Fibroblast of lung (primary cell): ENCODE measurements at places on chromosomes 11 and 22.
A peak's percentile ranks its signal among the peaks of the same experiment; 100 is the strongest.

DNA sequence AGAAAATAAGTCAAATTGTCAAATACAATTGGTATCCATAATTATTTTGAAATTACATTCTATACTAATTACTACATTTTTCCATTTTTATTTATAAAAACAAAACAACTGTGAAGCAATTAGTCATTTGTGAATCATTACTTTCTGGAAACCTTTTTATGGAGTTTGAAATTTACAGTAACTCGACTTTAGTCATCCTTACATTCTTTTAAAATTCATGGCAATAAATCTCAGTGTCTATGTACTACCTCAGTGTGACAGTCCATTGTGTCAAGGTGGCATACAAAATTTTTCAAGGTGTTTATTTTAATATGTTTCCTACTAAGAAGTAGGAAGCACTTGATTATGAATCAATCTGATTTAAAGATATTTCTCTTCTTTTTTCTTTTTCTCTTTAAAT is 1949.4 kb upstream of the RAG2 start:
- DNase-seq = no peak

DNA sequence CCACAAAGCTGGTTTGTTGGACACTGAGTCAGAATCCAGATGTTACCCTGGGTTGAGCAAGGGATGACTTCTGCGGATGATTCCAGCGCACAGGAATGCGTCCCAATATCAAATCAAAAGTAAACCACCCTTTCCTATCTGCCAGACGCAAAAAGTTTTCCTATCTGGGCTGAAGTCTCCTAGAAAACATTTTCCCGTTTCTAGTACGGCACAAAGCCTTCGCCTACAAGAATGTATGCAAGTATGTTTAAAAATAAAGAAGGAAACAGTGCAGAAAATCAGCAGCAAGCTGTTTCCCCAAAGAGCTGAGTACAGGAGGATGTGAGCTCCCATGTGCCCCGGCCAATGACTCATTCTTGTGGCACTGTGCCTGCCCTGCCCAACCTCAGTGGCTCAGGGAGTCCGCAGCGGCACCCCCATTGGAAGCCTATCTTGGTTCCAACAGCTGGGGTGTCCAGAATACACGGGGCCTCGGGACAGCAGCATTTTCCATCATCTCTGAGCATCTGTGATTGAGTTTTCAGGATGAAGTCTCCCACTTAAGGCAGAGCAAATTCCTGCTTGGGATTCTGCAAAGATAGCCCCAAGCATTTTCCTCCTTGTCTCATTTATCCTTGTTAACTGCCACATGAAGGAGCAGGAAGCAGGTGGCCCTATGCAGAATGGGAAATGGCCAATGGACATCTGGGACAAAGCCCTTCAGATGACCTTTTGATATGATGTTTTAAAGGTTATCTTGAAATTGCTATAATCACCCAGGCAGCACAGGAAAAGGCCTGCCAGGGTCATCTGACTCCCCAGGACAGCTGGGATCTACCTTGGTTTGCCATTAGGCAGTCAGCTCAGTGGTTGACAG is 17.5 kb downstream of the KCNJ5 start:
- DNase-seq = peak; percentile 78

DNA sequence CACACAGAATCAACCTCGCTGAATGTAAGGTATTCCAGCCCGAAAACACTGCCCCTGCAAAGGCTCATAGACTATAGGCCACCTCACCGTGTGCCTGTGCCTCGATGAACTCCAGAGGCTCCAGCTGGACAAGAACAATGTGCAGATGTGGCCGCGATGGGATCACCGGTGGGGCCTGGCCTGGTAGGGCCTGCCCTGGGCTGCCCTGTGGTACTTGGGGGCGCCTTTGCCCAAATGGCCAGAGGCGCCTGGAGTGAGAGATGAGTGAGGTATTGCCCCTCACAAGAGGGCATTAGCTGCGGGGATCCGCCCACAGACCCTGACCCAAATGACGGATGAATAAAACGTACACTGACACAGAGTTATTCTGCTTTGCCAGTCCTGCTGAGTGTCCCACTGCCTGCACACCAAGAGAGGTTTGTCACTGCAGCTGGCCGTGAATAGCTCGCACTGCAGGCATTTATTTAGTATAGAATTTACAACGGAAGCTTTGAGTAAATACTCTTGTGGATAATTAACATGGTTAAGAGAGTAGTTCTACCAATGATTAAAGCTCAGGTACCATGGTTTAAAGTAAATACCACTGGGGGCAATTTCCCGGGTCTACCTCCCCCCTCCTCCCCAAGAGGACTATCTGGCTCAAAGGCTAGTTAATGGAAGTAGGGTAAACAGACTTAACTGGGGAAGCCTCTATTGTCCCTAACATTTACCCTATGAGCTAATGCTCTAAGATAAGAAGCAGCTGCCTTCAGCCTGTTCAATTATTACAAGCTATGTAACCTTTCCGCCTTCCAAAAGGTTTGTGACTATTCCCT is 101.1 kb upstream of the IGLL5 start:
- DNase-seq = no peak

DNA sequence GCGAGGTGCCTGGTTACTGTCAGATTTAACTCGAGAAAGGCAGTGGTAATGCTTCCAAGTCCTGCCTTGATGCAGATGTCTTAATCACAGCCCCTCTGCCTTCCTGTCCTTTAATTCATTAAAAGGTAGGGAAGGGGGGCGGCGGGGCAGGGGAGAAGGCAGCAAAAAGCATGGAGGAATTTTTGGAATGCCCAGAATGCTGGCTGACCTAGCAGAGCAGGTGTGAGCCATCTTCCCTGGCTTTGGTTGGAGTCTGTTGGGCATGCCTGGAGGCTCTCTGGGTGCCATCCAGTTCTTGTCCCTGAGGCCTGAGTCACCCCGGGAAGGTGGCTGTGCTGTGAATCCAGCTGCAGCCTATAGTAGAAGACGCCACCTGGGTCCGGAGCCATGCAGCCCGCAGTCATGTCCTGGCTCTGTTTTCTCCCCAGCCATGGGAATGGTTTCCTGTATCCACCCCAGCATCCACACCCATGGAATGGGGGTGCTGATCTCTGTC is 15.6 kb downstream of the KIAA1671 start:
- no peak for DNase-seq

DNA sequence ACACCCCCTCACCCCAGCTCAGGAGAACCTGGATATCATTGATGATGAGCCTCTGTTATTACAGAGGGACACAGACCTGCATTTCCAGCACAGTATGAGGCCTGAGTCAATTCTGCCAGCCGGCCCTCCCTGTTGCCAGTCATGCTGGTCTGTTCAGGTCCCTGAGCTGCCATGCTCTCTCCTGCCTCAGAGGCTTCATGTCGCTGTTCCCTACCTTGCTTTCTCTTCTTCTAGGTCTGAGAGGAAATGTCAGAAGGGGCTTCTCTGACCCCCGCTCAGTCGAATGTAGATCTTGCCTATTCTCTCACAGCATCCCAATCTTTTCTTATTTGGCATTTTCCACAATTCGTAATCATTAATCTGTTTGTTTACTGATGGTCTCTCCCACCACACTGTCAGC is 21.8 kb upstream of the ABCC8 start:
- DNase-seq = no peak

- no peak for DNase-seq
Observed at GRCh38 chr11:134271978-134272377, 4.2 kb upstream of the GLB1L3 start.

DNA sequence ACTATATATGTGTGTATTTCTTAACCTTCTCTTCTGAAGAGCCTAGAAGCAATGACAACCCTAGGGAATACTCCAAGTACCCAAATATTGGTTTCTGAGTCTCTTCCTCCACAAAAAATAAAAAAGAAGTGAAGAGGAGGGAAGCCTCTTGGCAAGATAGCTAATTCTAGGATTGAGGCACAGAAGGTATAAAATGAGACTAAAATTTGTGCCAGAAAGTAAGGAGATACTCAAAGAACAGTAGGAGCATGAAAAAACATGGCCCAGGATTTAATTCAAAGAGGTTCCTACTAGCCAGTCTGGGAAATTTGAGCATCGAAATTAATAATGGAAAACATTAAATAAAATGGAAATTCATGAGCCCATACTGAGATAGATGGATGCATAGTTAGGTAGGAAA is 112.1 kb downstream of the PAX6 start:
- no peak for DNase-seq

- DNase-seq = no peak
Observed at GRCh38 chr22:48636746-48637145, 1190.9 kb downstream of the BRD1 start.

DNA sequence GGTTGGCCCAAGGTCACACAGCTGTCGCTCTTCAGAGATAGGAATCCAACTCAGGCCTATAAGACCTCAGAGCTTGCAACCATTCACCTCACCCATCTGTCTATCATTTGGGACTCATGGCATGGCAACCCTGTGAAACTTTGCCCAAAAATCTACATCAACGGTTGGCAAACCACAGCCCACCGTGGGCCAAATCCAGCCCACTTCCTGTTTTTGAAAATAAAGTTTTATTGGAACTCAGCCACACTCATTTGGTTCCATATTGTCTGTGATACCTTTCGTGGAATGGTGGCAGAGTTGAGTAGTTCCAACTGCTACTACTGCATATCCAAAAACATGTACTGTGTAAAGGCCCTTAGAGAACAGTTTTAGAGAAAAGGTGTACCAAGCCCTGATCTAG is 307.8 kb downstream of the MN1 start:
- DNase-seq = no peak

DNA sequence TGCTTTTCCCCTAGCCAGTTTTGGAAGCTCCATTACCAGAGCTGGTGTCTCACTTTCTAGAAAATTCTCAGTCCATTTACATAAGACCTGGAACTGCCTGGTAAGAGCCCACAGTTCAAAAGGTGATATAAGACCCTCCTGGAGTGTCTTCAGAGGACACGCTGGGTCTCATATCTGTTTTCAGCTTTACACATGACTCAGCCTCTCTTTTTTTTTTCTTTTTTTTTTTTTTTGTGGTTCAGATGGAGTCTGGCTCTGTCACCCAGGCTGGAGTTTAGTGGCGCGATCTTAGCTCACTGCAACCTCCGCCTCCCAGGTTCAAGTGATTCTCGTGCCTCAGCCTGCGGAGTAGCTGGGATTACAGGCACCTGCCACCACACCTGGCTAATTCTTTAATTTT is 30.7 kb downstream of the WEE1 start:
- no peak for DNase-seq

DNA sequence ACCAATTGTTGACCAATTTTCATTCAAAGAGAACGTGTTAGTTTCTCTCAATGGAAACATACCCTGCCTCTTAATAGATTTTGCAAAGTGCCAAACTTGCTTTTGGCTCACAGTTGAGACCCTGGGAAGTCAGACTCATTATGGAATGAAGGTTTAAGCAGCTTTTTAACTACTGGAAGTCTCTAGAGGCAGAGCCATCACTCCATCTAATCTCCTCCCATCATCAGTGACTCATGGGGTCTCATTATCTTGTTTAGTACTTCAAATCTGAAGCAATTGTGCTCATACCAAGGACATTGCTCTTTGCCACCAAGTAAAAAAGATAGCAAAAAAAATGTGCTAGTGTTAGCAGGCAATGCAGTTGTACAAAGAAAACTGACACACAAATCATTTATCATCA is 537.1 kb upstream of the LRRC4C start:
- DNase-seq = peak; percentile 20

- no peak for DNase-seq
Observed at GRCh38 chr11:67365736-67366444, 7.5 kb downstream of the CLCF1 start.

DNA sequence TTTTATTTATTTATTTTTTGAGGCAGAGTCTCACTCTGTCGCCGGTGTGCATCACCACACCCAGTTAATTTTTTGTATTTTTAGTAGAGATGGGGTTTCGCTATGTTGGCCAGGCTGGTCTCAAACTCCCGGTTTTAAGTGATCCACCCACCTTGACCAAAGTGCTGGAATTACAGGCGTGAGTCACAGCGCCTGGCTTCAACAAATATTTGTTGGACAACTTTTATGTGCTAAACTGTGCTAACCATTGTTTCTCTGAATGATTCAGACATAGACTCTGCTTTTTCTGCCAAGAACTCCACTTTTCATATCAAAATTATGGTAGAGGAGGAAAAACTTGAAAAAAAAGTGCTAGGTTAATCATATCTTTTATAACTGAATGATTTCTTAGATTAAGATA is 36.3 kb downstream of the MMP7 start:
- DNase-seq = peak; percentile 89

GRCh38 chr11:121059605-121060004 is 35.7 kb downstream of the TBCEL start:
- no peak for DNase-seq

GRCh38 chr11:132028380-132029240 is 658.2 kb downstream of the NTM start:
- DNase-seq = peak; percentile 77

GRCh38 chr11:116736763-116737162 is 36.0 kb downstream of the BUD13 start:
- DNase-seq = no peak

DNA sequence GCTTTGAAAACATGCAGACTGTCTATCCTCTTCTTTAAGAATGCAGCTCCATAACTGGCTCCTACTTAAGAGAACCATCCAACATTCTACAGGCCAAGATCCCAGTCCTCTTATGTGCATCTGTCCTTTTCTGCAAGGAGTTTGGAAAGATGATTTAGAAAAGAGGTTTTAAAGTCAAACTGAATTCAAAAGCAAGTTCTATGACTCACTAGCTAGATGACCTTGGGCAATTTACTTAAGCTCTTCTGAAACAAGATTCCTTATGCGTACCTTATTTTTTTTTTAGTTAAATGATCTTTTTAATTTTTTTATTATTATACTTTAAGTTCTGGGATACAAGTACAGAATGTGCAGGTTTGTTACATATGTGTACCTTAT is 29.2 kb downstream of the GUCY1A2 start:
- DNase-seq = peak; percentile 48

- DNase-seq = peak; percentile 9
Observed at GRCh38 chr11:65685981-65686380, 23.3 kb upstream of the RELA start.

DNA sequence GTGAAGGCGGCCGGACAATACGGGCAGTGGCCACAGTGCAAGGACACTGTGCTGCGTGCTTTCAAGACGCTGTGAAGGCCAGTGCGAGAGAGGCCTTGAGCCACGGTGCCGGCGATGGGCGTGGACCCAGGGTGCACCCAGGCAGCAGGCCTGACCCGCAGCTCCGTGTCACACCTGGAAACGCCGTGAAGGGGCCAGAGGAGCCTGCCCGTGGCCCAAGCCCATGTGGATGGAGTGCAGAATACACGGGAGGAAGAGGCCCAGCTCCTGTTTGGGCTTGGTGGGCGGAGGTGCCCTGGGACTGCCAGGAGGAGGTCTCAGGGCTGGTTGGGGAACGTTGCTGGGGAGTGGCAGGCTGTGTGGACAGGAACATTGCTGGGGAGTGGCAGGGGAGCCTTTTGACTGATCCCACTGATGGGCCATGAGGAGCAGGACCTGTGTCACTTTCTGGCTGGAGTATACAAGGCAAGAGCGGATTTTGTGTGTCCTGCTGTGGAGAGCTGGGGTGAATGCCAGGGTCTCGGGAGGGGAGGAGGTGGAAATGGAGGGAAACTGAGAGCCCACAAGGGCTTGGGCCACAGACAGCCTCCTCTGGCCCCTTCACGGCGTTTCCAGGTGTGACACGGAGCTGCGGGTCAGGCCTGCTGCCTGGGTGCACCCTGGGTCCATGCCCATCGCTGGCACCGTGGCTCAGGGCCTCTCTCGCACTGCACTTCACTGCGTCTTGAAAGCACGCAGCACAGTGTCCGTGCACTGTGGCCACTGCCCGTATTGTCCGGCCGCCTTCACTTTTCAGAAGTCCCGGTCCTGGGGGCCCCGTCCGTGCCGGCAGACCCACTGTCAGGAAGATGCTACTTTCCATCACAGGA is 925.4 kb downstream of the BRD1 start:
- no peak for DNase-seq

- peak; percentile 26 for DNase-seq
Observed at GRCh38 chr11:96328395-96329010, 14.5 kb downstream of the MAML2 start.
